ENCODE measurements at places on chromosomes 1 and 21.

- no peak for DNase-seq
These were observed 87.4 kb downstream of the DMRTB1 start for GRCh38 chr1:53546409-53547155.

DNA sequence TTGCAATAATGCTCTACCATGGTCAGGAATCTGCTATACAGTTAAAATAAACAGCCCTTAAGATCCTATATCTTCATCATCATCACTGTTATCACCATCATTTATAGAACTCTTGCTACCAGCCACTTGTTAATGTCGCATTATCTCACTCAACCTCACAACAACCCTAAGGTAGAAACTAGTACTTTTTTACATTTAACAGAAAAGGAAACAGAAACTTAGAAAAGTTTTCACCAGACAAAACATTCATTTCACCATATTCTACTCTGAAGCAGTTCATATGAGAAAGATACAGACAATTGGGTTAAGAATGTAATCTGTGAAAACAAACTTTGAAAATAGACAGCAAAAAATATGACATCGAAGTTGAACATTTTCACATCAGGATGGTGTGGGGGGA is 262.6 kb downstream of the ATG4C start:
- no peak for DNase-seq

DNA sequence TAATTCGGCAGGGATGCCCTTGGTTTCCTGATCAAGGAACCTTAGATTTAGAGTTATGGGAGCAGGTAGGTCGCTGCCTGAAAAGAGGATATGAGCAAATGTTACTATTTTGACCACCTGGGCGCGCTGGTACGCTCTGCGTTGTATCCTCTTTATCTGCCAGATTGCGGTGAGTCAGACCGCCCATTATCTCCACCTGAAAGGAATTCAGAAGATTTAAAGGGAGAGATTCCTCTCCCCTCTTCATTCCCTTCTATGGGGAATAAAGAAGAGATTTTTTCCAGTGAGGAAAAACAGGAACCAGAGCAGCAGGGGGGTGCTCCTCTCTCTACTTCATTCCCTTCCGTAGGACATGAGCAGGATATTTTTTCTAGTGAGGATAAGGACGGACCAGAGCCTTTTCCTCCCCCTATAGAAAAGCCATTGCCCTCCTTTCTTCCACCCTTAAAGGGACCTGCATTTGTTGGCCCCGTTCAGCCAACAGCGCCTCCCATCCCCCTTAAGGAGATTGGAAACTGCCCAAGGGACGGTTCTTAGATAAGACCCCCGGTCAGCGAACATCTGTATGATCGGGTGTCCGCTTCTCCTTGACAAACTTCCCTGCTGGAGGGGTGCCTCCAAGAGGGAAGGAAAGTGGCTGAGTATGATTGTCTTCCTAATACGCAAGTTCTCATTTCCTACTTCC is 34.1 kb downstream of the CLCA1 start:
- no peak for DNase-seq

DNA sequence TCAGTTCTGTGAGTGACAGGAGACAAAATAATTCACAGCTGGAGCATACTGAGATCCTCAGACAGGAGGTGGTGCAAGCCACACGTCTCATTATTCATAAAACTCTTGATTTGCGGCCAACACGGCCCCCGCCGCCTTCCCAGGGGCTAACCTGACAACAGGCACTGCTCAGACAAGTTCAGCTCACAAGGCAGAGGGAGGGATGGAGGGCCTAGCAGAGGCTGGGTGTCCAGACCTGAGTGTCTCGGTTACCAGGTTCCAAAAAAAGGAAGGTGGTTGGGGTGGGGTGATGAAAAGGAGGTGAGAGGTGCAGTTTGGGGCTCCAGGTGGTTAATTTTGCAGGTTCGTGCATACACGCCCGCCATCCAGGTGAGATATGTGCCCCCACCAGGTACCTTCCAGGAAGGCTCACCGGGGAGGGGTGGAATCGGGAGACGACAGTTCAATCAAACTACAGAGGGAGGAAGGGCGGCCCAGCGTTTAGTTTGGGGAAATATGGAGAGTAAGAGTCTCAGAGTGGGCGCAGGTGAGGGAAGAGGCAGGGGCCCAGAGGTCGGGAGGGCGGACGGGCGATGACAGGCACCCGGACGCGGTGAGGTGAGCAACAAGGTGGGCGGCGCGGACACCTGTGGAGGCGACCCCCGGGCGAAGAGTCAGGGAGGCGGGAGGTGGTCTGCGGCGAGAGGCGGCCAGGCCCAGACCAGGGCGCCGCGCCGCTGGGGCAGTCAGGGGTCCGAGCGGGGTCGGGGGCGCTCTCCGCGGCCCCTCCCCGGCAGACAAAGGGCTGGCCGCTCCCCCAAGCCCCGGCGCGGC is 629 bp downstream of the CTNNBIP1 start:
- no peak for DNase-seq

Data from Panc1 (cell line).